Diencephalon (tissue), 1 donor: ENCODE measurements at places on chromosomes 5 and 9. TPM values are rescaled to one million over a fixed set of nuclear protein-coding genes. Genes with fewer than 3 reads are reported as not detected.

The CDX1 gene
- total RNA-seq, result not detected

The PCA3 gene
- 1.4 TPM for total RNA-seq

The AHRR gene
- total RNA-seq, result 1.6 TPM

The SLC6A3 gene
- total RNA-seq, result 12.5 TPM

The GRM6 gene
- total RNA-seq, result 0.23 TPM

The SCGB3A2 gene
- total RNA-seq, result not detected

The PROP1 gene
- not detected for total RNA-seq
